Fibroblast of skin of scalp (primary cell): ENCODE measurements at places on chromosomes 12 and 14.

GRCh38 chr12:131454418-131455217, 256.3 kb upstream of the SFSWAP start:
- peak; percentile 39 for DNase-seq

- DNase-seq = no peak
Observed at GRCh38 chr14:95138876-95139275, 18.5 kb downstream of the DICER1 start.

GRCh38 chr12:13278249-13278787, 81.8 kb downstream of the EMP1 start:
- DNase-seq = peak; percentile 72

DNA sequence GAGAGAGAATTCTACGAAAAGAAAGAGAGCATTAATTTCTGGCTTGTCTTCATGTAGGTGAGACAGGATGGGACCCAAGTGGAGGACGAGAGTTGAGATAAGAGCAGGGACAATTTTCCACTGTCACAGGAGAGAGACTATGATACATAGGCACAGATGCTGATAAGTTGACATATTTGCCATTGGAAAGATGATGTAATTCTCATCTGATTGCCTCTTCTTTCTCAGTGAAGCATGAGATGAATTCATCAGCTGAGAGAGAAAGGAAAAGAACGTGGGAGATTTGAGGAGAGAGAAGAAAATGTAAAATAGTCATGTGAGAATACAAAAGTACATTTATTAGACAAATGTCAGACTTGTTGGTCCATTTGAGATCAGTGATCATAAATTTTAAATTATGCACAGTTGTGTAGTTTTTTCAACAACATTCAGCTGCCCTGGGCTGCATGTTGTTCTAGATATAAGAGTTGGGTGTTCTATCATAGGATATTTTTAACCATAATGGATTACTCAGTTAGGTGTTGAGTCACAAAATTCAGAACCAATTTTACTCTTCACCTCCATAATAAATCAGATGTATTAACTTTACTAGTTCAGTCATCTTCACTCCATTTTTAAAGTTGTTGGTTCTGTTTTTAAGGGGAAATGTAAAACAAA, 222.9 kb downstream of the DPY19L2 start:
- no peak for DNase-seq

- no peak for DNase-seq
Observed at GRCh38 chr12:39595928-39596327, 23.7 kb downstream of the ABCD2 start.

GRCh38 chr12:54762390-54762789, 91.9 kb upstream of the MUCL1 start:
- no peak for DNase-seq

GRCh38 chr14:68246786-68247105, 427.2 kb downstream of the RAD51B start:
- DNase-seq = no peak

GRCh38 chr14:77659831-77660230, 43.4 kb upstream of the SPTLC2 start:
- no peak for DNase-seq

DNA sequence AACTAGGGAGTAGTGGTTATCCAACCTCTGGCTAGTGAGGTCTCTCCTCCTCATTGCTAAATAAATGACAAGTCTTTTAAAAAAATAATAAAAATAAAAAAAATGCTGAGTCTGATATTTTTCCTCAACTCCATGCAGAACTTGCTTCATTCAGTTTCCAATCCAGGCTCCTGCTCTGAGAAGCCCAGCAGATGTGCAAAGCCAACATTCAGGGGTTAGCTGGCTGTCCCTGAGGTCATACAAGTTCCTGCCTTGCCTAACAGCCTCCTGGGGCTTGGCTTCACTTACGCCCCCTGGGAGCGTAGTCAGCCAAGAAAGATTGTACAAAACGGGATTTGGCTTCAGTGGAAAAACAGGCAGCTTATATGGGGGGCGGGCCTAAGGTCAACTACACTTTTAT, 23.3 kb downstream of the RTRAF start:
- peak; percentile 61 for DNase-seq

GRCh38 chr14:93880021-93880820, 46.9 kb upstream of the FAM181A start:
- peak; percentile 89 for DNase-seq

GRCh38 chr12:2082321-2082720, 29.5 kb downstream of the CACNA1C start:
- no peak for DNase-seq

- DNase-seq = no peak
Observed at GRCh38 chr12:109609342-109609741, 35.7 kb downstream of the MVK start.

GRCh38 chr14:61140271-61140670, 140.9 kb downstream of the TMEM30B start:
- DNase-seq = peak; percentile 13

GRCh38 chr12:124916374-124917134, 2.1 kb upstream of the UBC start:
- DNase-seq = peak; percentile 92

GRCh38 chr12:19855851-19856250, 416.6 kb downstream of the AEBP2 start:
- DNase-seq = no peak

GRCh38 chr12:122836027-122836921, 1.0 kb downstream of the HIP1R start:
- no peak for DNase-seq

DNA sequence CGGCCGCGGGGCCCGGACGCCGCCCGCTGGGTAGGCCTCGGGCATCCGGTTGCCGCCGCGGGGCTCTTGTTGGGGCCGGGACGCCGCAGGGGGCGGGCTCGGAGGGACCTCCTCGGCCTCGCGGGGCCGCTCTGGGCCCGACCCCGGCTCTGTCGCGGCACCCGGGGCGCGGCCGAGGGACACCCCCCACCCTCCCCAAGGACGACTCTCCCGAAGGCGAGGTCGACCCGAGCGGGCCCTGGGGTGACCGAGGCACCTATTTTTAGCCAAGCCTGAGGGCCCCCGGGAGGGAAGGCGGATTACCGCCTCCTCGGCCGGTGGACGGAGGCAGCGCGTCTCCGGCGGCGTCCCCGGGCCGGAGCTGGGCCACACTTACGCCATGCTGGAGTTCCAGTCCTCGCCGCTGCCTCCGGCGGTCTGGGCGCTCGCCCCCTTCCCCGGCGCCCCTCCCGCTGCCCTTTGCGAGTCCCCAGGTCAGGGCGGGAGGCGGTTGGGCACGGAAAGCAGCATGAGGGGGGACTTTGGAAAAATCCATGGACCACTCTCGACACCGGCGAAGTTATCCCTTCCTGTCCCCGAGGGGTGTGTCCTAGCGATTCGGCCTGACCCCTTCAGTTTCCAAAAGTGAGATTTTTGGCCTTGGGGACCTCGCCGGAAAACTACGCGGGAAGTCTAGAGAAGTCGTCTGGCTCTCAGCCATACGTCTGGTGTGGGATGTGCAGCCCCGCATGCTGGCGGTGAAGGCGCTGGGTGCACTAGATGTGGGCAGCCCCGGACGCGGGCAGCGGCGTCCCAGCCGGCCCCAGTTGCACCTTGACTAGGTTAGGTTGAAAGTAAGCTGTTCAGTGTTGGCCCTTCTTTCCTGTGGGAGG, 699 bp downstream of the KTN1 start:
- peak; percentile 51 for DNase-seq

GRCh38 chr14:88729159-88729558, 63.6 kb downstream of the EML5 start:
- peak; percentile 0 for DNase-seq

DNA sequence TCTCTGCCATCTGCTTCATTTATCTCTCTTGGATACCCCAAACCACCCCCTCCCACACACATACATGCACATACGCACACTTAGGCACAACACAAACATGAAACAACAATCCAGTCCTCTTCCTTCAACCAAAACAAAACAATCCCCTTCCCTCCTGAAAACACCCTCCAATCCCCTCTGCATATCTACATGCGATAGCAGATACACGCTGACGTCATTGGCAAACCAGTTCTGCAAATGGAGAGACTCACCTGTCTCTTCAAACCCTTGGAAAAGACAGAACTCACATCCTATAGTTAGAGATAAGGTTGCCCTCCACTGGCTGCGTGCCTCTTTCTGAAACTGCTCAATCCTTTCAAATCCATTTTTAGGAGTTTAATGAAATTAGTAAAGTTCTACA, 37.2 kb upstream of the RMST start:
- no peak for DNase-seq

- peak; percentile 7 for DNase-seq
Observed at GRCh38 chr12:60137513-60137912, 541.7 kb downstream of the SLC16A7 start.

- no peak for DNase-seq
Observed at GRCh38 chr12:114998750-114999128, 314.8 kb upstream of the TBX3 start.

DNA sequence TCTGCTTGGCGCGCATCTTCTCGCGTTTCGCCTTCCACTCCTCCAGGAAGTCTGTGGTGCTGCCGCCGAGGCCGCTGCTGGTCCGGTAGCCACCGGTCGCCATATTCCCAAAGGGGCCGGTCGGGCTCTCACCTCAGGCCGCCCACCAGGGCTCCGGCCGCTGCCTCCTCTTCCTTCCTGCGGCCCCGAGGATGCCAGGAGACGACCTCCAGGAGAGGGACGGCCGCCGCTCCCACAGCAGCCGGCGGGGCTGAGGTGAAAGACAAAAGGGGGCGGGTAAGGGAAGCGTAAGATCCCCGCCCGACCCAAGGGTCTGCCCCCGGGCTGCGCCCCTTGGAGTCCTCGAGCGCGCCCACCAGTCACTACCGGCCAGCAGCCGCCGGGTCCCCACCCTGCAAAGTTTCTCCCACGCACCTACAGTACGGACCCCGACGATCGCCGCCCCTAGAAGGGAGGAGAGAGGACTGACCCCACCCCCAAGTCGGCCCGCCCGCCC, 574 bp downstream of the PAWR start:
- peak; percentile 32 for DNase-seq

DNA sequence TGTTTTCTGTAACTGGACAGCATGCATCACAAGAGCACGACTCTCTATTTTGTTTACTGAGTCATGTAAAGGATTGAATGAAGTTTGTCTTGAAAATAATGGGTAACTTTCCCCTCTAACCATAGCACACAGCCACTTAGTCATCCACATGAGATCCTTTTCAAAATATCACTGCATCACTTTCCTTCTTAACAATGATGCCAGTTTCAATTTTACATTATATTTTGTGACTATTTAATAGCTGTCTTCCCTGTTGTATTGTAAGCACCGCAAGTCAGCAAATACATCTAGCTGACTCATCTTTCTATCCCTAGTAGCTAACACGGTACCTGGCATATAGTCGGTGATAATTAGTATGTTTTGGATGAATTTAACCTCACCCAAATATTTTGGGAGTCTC, 83.3 kb upstream of the PPM1H start:
- DNase-seq = no peak
